SK-N-MC (cell line): ENCODE measurements at places on chromosomes 7 and 10.
A peak's percentile ranks its signal among the peaks of the same experiment; 100 is the strongest.

DNA sequence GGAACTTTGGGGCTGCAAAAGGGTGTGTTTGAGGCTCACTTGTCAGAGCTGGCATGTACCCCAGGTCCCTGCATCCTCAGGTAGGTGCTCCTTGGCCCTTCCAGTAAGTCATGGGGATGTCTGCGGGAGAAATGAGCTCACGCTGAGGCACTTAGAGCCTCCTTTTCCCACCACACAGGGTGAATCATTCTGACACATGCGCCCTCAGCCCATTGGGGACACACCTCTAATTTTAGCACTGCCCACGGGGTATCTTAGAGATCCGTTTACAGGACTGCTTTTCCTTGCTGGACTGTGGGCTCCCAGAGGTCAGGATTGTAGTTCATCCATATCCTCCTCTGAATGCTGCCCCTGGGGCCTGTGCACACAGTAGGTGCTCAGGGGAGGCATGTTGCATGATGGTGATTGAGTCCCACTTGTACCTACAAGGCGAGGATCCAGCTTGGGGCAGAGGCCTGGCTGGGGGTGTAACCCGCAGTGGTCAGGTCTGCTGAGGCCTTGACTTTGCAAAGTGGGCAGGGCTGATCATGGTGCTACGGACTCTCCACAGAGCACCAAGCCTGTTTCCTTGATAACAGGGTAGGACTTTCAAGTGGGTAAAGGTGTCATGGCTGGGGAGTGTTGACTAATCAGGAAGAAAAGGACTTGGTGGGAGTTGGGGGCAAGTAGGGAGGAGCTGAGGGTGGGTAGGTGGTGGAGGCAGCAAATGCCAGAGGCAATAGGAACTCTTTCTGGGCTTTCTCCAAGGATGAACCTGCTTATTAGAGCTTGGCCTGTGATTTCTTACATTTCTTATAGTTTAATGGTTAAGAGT lies 5.8 kb downstream of the TSPAN15 start:
- no peak for DNase-seq

DNA sequence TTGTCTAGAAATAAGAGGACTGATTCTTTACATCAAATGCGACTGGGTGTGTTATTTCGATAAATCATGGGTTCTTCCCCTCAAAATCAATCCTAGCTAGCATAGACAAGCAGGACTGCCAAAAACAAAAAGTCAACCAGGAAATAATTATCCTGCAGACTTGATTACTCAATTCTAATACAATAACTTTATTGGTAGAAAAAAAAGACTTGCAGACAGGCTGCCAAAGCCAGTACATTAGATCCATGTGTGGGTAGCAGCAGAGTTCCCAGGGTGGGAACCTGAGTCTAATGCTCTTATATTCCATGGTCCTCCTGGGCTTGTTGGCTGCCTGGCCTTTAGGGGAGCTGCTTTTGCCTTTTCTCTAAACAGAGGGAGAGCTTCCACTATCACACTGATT lies 7.8 kb downstream of the AFAP1L2 start:
- DNase-seq: no peak

DNA sequence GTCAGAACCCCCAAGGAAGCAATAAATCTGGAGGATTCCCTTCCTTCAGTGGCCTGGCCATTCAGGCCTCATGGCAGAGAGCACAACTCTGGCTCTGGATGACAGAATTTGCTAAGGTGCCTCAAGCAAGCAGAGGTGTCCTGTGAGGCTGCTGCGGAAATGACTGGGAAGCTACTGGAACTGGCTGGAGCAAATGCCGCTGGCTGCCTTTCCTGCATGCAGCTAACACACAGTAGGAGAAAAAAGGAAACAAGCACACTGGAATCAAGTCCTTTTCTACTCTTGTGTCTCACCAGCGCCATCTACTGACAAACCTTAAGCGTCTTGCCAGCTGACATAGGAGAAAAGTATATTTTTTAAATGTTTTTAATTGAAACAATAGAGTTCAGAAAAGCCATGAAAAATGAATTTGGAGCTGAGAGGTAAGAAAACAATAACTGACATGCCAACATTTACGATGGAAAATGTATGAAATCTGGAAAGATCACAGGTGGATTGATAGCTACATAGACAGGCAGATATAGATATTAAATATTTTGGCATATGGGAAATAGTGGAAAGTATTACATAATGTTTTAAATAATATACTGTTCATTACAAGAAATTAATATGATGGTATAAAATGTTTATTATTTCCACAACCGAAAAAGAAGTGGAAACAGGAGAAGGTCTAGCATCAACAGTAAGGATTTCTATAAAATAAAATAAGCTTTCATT lies 951.6 kb downstream of the ANKRD7 start:
- peak; percentile 96 for DNase-seq

GRCh38 chr10:76210211-76210610 lies 778.8 kb downstream of the LRMDA start:
- DNase-seq: no peak

DNA sequence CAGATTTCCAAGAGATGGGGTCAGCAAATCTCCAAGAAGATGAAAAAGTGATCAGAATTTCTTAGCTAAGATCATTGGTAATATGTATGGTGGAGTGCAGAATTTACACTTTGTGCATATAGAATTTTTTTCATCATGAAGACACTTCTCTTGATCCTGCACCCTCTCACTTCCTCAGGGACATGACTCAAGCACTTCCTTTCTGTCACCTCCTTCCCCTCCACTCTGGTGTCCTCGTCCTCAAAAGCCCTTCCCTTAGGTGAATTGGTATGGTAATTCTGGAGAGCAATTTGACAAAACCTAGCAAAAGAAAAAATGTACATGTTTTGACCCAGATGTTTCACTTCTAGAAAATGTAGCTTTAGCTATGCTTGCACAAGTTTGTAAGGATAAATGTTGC lies 18.1 kb downstream of the CALN1 start:
- DNase-seq: no peak

- no peak for DNase-seq
These were observed 90.1 kb downstream of the PIP4K2A start for GRCh38 chr10:22624287-22624738.

DNA sequence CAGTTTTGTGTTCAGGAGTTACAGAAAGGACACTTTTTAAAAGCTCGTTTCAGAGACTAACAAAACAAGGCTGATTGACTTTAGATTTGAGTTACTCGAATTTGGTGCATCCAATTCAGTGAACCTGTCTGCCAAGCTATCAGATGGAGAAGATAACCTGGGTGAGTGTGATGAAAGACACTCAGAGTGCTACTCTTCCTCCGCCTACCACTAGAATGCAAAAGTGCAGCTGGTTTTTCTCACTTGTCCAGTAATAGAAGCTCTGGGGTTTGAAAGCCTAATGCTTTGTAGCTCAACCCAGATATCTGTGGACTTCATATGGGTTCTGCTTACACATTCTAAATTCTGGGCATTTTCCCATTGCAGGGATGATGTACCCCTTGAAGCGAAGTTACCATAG lies 82.8 kb upstream of the NPY start:
- DNase-seq: no peak

DNA sequence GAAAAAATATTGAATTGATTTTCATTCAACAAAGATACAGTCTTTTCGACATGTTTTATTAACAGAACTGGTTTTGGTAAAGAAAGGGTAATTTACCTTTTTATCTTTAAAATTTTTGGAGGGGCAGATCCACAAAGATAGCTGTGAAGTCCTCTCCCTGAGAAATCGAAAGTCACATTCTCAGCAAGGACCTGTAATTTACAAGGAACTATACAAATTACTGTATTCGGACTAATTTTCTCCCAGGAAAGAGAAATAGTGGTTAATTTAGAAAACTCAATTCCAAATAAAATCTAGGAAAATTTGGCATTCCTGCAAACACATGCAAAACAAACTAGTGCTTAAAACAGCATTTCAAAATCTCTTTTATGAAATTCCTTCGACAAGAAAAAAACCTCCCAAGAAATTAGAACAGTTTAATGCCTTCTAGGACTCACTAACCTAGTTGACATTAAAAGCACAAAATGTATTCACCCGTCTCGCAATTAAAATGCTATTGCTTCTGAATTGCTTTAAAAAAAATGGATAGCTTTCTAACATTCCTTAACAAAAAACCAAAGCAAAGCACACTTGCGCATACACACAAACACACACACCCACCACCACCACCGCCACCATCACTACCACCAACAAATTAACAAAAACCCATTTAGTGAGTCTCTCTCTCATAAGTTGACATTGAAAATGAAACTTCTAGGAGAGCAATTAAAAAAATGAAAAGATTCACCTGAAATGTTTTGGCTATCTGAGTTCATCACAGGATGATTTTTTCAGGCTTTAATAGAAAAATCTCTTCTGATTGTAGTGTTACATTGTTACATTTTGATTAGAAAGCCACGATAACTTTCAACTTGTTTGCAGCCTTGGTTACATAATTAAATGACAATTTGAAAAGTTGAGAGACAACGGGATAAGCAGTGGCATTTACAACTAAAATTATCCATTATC lies 4.0 kb upstream of the NKX2-3 start:
- DNase-seq: no peak

- DNase-seq: no peak
These were observed 245.1 kb downstream of the CAMK1D start for GRCh38 chr10:12594448-12594944.

DNA sequence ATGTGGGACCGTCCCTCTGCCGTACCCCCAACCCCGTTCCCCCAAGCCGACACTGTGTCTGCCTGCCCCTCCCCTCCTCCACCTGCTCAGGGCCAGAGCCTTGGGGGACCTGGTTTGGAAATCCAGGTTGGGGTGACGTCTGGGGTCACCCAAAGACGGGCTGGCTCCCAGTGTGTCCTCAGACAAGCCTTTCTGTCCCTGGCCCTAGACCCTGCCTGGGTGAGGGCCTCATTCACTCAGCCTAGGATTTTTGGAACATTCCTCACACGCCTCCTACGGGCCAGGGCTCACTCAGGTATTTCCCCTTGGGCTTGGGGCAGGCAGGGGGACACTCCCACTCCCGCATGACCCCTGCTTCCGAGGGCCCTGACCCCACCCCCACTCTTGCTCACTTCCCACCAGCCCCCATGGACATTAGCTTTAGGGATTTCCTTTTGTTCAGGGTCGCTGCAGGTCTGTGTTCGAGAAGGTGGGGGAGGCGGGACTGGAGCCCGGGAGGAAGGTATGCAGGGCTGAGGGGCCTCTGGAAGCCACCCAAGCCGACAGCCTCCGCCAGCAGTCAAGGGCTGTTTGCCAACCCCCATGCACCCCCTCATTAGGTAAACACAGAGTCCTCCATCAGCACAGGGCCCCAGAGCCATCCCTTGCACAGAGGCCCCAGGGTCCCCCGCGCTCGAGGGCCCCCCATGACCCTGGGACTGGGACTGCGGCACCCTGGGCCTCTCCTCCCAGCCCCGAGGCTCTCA lies 35.1 kb downstream of the PDGFA start:
- no peak for DNase-seq

DNA sequence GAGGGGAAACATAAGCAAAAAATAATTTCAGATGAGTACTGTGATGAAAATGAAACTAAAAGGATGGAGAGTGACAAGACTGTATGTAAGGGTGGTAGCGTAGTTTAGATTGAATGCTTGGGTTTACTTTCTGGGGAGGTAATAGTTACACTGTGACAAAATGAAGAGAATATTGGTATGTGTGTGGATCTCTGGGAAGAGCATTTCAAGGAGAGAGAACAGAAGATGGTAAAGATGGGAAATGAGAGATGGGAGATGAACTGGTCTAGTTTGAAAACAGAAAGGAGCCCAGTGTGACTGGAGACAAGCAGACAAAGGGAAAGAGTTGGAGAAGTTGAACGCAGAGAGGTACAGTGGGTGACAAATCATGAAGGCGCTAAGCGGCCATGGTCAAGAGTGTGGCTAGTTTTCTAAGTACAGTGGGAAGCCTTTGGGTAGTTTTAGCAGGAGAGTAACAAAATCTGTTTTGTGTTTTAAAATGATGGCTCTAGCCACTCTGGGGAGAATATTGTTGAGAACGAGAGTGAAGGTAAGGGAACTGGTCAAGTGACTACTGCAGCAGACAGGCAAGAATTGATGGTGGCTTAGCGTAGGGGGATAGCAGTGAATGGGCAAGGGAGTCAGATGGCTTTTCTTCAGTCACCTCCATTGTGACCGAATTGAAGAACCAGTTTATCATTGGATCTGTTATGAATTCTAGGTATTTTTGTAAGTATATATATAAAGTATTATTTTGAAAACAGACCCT lies 22.6 kb downstream of the PALS2 start:
- no peak for DNase-seq

GRCh38 chr10:95513941-95514392 lies 47.2 kb downstream of the SORBS1 start:
- DNase-seq: no peak

DNA sequence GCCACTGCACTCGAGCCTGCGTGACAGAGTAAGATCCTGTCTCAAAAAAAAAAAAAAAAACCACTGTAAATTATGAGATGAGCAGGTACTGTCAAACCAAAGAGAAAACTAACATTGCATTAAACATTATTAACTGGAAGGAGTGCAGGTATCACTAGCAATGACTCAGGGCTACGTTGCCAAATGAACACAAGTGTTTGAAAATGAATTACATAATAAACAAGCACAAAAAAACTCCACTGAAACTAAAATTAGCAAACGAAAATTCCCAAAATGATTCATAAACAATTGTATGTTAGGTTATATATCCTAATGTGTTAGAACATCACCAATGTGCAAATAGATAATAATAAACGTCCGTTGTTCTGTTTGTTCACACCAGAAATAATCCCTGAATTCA lies 42.8 kb downstream of the NSUN6 start:
- DNase-seq: no peak

- no peak for DNase-seq
These were observed 143.1 kb upstream of the LRRTM3 start for GRCh38 chr10:66782776-66783175.

DNA sequence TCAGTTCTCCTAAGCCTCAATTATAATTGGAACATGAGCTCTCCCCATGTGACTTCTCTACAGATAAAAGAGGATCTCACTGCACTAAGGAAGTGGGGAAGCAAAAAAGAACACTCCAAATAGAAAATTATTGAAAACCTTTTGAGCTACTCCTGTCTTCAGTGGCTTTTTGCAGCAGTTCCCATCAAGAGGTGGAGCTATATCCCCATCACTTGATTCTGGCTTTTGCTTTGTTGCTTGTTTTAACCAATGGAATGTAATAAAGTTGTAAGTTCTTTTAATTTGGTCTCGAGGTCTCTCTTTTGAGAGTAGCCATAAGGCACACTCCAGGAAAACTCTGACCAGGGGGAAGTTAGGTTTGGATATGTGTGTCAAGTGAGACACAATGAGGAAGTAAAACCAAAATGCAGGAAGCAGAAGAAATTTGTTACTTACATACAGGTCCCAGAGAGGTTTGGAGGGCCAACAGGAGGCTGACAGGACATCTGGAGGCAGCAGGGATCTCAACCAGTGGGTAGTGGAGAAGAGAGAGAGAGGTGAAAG lies 569.4 kb downstream of the HTR7 start:
- DNase-seq: no peak

DNA sequence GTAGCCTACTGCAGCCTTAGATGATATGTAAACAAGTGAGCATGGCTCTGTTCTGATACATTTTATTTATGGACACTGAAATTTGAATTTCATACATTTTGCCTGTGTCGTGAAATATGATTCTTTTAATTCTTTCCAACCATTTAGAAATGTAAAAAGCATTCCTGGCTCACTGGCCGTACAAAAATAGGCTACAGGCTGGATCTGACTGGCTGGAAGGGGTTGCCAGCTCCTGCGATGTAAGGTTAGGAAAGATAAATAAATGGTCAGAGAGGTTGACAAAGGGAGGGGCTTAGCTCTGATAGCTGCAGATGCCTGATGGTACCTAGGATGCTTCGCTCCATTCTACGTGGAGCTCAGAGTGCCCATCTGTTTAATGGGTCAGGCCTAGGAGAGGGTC lies 3.4 kb downstream of the ADCYAP1R1 start:
- DNase-seq: no peak

GRCh38 chr7:151057506-151057988 lies at the start of gene CDK5:
TSS of gene CDK5 (minus strand) at chr7:151057897. CDS start at chr7:151057848, 49 bp downstream.
- no peak for DNase-seq

GRCh38 chr10:96421995-96422394 lies 63.2 kb upstream of the OPALIN start:
- peak; percentile 47 for DNase-seq
